Stimulated activated CD4-positive, alpha-beta T cell treated with anti-CD3 and anti-CD28 coated beads, Interleukin-1b, Interleukin-23, amount 100 ng/mL, for 4 hours (primary cell): ENCODE measurements at places on chromosomes 7 and 10.

- no peak for DNase-seq
Observed at GRCh38 chr10:27440021-27440420, 64.1 kb upstream of the RAB18 start.

DNA sequence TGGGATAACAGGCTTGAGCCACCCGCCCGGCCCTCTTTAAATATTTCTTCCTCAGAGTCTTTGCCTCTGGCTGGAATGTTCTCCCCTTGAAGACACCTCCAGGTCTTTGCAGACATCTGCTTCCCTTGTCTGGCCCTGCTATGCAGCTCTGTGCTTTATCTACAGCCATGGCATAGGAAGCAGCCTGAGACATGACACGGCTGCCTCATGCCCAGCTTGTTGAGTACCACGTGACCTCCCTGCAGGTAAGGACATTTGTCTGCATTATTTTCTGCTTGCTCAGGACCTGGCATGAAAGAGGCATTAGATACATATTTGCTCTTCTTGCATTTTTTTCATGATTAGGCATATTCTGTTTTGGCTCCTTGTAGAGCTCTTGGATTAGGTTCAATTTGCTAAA lies 113.8 kb upstream of the KLF6 start:
- no peak for DNase-seq

- DNase-seq, result no peak
Observed at GRCh38 chr10:7445474-7446185, 34.8 kb upstream of the SFMBT2 start.

DNA sequence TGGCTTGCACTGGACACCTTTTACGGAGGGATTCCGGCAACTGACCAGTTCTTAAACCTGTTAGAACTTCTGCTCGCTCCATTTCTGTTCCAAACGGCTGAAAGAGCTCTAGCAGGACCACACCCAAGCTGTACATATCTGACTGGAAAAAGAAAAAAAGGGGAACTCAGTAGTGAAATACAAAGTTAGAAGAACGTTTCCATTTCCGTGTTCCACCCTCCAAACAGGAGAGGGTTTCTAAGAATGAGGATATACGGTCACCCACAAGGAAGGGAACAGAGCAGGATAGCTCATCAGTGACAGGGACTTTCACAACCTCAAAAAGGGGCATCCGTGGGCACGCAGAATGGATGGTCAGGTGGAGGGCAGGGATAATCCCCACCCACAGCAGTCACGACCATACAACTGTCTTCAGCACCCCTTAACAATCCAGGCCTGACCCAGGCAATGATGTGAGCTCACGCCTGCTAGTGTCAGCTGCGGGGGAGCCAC lies 4.3 kb upstream of the ANKRD61 start:
- no peak for DNase-seq

DNA sequence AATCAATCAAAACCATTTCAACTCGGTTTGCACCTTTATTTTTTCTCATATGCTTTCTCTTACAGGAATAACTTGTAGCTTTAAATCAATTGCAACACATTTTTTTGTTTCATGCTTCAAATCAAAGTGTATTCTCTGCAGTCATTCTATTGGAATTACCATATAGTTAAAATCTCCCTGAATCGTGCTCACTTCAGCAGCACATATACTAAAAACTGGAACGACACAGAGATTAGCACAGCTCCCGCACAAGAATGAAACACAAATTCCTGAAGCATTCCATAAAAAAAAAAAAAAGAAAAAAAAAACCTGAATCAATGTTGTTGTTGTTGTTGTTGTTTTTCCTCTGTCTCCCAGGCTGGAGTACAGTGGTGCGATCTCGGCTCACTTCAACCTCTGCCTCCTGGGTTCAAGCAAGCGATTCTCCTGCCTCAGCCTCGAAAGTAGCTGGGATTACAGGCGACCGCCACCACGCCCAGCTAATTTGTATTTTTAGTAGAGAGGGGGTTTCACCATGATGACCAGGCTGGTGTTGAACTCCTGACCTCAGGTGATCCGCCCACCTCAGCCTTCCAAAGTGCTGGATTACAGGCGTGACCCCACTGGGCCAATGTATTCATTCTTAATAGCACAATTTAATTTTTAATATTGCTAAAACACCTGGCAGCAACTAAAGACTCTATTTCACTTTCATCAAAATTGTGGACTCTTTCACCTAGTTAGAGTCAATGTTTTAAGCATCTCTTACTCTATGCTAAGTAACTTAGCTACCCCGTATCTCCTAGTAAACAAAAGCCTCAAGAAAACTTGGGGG lies 26.3 kb downstream of the ANKRD61 start:
- no peak for DNase-seq

DNA sequence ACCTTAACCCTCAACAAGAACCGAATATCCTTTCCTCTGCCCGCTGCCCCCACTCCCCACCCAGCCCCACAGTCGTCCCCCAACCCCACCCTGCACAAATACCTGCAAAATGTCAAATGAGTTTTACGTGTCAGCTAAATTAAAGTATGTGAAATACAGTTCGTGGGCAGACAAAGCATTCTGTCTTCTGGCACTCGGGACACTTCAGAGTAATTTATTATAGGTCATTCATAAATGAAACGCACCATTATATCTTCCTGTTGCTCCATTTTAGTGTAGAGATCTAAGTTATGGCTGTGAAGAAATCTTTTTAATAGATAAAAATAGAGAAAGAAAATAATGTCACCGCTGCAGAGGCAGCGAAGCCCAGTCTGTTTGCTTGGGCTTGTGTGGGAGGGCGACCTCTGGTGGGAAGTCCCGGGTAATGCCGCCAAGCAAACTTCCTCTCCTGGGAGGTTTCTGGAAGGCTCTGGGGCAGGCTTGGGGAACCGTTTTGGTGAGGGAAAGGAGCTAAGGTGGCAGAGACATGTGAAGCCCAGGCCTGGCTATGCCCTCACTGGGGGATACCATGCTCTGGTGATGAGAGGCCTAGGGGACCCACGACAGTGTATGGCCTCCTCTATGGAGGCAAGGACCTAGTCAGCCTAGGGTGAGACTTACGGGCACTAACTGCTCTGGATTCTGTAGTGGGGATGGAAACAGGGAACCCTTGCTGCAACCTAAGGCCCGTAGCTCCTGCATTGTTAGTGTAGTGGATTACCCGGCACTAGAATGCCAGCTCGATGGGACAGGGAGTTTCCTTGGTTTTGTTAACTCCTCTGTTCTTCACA lies 604.9 kb downstream of the LRMDA start:
- peak; percentile 23 for DNase-seq

- DNase-seq, result peak; percentile 72
Observed at GRCh38 chr7:100837099-100837836, 9.9 kb upstream of the EPHB4 start.
